Stimulated activated CD8-positive, alpha-beta memory T cell treated with anti-CD3 and anti-CD28 coated beads, Interleukin-2, amount 100 ng/mL, for 48 hours (primary cell): ENCODE measurements at places on chromosomes 7 and 10.

- DNase-seq, result no peak
These were observed 192.2 kb downstream of the SEMA3A start for GRCh38 chr7:84002348-84002747.

GRCh38 chr7:5694912-5695726 is 86.3 kb downstream of the RNF216 start:
- peak; percentile 46 for DNase-seq

DNA sequence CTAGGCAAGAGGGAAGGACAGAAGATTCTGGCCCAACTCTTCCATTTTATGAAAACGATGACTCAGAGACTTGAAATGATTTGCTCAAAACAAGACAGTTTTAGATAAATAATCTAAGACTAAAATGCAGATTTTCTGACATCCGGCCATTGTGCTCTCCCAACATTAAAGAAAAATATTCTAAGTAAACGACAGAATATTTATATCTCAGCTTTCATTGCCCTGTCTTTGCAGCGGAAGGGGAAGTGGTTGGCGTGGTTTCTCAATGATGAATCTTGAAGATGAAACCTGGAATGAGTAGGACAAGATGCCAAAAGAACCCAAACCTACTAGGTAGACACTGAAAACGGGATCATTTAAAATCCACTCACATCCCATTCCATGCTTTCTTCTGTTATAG is 28.9 kb upstream of the NPY start:
- no peak for DNase-seq

- DNase-seq, result no peak
These were observed 40.3 kb upstream of the RELN start for GRCh38 chr7:104029765-104030164.

GRCh38 chr10:75009426-75009825 is 102.0 kb upstream of the SAMD8 start:
- DNase-seq, result no peak

- no peak for DNase-seq
These were observed 595.9 kb downstream of the KCNMA1 start for GRCh38 chr10:77041636-77042258.

GRCh38 chr7:124930173-124930623 is 573 bp upstream of the POT1 start:
- no peak for DNase-seq

GRCh38 chr7:137687556-137688265 is 159.1 kb downstream of the DGKI start:
- no peak for DNase-seq
